CD4-positive, alpha-beta T cell treated with Interleukin-6 for 4 hours (primary cell): ENCODE measurements at places on chromosomes 3 and 15.

- DNase-seq, result no peak
Measured at GRCh38 chr15:51855612-51856011, 26.2 kb downstream of the TMOD3 start.

GRCh38 chr15:73685981-73686380 is 1.8 kb downstream of the CD276 start:
- no peak for DNase-seq

GRCh38 chr15:52093539-52094510 is 18.8 kb downstream of the BCL2L10 start:
- DNase-seq, result no peak

DNA sequence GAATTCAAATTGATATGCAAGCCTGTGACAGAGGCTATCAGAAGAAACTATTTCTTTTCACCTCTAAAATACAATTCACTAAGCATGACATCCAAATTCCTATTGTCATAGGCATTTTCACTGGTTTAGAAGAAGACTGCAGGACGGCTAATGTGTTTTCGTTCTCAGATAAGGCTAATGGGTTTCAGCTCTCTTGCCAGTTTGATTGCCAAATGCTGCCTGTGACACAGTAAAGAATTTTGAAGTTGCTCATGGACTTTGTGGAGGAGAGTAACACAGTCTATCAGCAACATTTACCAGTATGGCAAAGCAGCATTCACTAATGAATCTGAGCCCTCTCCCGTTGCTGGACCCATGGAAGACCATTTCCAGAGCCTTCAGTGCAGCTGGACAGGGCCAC is 948.1 kb downstream of the FHIT start:
- no peak for DNase-seq

GRCh38 chr3:166322391-166322790 is 485.2 kb upstream of the BCHE start:
- no peak for DNase-seq

GRCh38 chr3:63624941-63625560 is 27.4 kb upstream of the SNTN start:
- no peak for DNase-seq

DNA sequence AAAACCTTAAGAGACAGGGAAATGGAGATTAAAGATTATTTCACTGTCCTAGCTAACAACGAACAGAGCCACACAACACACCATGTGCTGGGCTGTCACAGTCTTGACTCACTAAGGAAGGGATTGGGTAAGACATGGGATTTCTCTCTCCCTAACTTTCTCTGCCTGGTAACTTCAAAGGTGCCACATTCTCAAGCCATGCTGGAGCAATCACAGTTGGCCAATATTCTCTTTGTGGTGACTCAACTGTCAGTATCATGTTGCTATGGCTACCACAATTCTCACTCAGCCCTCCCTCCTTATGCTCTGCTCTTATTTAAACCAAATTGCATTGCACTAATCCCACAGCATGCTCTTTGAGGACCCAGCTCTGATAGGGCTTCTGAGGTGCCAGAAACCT is 74.0 kb downstream of the OXNAD1 start:
- no peak for DNase-seq

DNA sequence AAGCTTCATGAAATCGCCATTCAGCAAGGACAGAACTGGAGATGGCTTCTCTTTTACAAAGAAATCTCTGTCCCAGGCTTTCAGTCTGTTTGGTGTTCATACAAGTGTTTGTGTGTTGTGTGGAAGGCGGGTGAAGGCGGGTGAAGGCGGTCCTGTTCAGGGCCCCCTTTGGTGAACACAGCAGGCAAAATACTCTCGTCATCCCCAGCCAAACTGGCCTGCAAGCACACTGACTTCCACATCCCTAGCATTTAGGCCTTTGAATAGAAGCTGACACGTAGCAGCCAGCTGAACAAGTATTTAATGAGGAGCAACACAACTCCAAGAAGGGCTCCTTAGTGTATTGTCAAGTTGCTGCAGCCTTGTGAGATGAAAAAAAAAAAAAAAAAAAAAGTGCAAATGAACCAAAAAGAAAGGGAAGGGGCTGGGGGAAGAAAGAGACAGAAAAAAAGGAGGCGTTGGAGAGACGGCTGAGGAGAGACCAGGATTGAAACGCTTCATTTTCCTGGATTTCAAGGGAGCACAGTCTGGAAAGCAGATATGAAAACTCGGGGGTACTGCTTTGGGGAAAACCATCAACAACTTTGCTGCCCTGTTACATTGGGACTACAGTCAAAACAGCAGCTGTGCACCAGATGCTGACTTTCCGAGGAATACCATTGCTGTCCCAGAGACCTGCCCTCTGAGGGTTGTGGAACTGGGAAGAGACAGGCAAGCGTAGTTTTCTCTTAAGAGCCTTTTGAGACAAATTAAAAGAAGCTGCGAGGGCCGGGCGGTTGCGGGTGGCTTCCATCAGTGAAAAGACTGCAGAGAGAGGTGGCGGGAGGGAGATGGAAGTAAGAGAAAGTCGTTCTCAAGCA is 74.6 kb downstream of the TGFBR2 start:
- DNase-seq, result no peak

- DNase-seq, result no peak
Measured at GRCh38 chr3:13258280-13258679, 161.8 kb downstream of the NUP210 start.

DNA sequence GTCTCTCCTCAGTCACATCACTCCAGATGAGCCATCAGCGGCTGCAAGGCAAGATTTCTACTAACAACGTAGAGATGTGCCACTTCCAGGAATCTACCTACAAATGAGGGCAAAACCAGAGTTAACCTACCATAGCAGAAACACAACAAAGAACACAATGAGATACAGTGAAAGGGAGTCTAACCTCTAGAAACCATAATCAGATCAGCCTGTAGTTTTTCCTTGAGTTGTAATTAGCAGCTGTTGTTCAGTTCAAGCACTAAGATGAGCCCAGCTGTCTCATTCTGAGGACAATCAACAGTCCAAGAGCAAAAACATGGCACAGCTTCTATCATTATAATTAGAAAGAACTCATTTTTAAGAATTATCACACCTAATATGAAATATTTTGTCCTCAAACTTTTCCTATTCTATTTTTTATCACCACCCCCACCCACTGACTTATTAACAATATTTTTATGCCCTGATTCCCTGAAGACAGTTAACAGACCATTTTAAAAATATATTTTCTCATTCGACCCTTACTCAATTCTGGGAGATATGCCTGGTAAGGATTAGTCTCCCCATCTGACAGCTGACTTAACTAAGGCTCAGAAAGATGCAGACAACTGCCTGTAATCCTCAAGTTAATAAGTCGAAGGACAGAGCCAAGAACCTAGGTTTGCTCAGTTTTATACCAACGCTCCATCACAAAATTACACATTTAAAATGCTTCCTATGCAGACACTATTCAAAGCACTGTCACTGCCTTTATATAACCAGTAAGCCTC is 50.1 kb downstream of the MAGI1 start:
- DNase-seq, result no peak

GRCh38 chr3:158731938-158732855 is at the start of gene RARRES1:
Gene RARRES1 (minus strand): TSS chr3:158732457. CDS start chr3:158732415, 42 bp downstream.
- peak; percentile 46 for DNase-seq

DNA sequence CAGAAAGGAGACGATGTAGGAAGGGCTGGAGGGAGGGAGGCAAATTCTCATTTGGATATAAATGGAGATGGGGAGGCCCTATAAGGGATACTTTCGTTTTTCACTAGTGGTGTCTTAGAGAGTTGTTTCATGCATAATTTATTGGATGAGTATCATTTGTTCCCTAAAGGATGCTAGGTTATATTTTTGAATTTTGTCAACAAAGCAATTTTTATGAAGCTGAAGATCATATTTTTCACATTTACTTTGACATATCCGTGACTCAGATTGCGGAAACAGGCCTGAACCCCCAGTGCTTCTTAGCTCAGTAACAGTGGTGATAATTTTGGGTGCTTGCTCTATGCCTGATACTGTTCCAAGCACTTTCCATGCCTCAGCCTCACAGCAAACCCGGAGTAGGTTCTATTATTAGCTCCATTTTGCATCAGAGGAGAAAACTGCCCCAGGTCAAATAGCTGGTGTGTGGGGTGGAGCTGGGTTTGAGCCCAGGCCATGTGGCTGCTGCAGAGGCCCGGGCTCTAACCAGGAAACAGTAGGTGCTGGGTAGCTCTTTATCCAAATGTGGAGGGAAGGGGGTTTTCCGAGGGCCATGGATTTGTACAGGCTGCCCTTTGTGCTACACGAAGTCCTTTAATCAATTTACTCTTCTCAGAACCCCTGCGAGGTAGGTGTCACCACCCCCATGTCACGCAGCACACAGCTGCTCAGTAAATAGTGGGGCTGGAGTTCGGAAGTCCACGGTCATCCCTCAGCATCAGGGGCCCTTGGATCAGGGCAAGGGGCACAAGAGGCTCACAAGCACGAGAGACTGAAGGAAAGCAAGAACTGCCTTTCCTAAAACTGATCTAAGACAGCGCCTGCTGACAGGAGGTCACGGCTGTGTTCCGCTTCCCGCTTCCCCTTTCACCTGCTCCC is 99.1 kb downstream of the SLC49A4 start:
- no peak for DNase-seq

DNA sequence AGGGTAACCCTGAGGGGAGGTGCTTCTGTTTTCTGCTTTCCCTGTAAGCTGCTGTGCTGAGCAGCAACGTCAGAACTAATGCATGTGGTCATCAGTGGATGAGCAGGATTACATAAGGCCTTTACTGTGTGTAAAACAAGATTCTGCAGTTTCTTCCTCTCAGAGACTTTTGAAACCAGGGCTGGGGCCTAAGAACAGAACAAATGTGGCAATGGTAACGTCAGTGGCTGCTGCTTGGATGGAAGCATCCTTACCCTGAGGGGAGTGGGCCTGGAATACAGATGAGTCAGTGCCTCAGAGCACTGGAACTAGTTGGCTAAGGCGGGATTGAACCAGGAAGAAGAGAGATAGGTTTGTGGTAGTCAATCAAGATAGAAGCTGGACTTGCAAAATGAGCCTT is 180.2 kb upstream of the KCNH8 start:
- DNase-seq, result no peak

DNA sequence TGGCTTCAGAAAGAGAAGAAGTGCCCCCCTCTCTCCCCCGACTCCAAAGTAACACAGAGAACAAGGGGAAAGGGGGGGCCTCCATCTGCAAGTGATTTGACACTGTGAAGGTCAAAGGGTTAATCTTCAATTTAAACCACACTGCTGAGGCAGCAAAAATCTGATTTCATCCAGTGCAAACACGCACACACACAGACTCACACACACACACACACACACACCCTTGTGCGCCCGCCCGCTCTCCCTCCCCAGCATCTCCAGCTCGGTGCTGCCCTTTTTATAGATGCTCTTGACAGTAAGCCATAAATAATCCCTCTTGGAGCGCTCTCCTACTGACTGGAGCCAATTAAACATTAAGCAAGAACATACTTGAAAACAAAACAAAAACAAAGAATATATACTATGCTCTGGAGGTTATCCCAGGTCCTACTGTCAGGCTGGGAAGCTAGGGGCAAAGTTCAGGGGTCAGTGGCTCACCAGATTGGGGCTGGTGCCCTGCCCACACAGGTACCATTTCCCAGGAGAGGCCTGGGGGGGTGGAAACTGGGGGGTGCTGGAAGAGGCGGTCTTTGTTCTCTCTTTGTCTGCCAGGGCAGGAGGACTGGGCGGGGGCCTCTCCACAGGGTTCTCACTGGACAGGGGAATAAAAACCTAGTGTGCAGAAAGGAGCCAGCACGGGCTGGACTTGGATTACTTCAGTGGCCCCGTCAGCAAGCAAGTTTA is 16.3 kb downstream of the BMF start:
- DNase-seq, result no peak

- DNase-seq, result no peak
Measured at GRCh38 chr3:178320456-178321351, 215.5 kb upstream of the KCNMB2 start.

- peak; percentile 22 for DNase-seq
Measured at GRCh38 chr15:86611417-86612040, 531.9 kb downstream of the AGBL1 start.

DNA sequence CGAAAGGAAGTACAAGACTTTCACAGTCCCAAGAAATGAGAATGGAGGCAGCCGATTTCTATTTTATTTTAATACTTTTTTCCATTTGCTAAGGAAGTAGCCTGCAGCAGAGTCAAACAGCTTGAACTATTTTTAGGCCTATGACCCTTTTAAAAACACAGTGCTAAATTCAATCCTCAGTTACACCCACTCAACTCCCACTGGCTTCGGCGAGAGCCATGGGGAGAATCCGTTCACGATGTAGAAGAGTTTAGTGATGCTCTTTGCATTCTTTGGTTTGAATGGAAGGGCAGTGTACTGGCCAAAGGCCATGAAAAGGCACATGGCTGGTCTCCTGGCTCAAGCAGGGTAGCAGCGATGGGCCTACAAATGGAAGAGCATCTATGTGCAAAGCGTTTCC is 343.5 kb downstream of the FOXP1 start:
- no peak for DNase-seq

- DNase-seq, result no peak
Measured at GRCh38 chr3:72384602-72385001, 463.6 kb downstream of the SHQ1 start.

- DNase-seq, result no peak
Measured at GRCh38 chr15:88378188-88378637, 89.0 kb downstream of the MRPL46 start.

DNA sequence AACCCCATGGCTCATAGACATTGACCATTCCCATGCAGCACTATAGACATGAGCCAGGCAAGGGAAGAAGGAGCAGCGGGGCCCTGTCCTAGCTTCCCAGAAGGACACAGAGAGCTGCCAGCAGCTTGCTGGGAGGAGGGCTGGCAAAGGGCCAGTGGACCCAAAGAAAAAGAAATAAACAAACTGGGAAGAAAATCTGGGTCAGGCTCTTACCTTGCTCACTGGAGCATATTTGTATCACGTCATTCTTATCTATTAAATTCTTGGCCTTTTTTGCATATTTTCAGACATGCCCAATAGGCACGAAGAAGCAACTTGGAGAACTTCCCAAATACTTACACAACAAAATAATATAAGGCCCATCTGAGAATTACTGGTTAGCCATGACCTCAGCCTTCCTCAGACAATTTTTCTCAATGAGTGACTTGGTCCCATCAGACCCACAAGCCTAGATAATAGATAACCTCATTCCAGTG is 28.4 kb downstream of the RASGRP1 start:
- no peak for DNase-seq

- DNase-seq, result no peak
Measured at GRCh38 chr3:164748626-164749025, 329.7 kb downstream of the SI start.

DNA sequence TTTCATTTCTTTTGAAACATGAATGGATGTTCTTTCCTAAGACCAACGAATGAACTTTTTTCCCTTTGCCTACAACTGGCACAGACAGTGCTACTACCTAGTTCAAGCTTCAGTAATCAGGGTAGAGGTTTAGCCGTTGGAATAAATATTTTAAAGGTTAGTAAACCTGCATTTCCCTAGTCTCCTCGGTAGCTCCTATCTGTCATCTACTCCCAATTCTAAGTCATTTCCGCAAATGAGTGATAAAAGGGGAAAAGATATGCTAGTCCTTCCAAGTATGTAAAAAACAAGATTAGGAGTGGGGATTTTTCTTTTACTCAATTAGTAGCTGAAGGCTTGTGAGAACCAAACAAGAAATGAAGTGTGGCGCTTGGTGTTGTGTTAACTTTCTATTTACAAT is 15.2 kb downstream of the SLTM start:
- DNase-seq, result no peak

GRCh38 chr3:177320765-177321247 is 123.5 kb upstream of the TBL1XR1 start:
- no peak for DNase-seq

- no peak for DNase-seq
Measured at GRCh38 chr3:133489466-133490085, 83.9 kb upstream of the CDV3 start.
